ENCODE measurements at places on chromosomes 6 and 20.

GRCh38 chr6:85452441-85452881, 2.6 kb downstream of the NT5E start:
- DNase-seq = no peak

GRCh38 chr20:49395183-49395582, 87.3 kb downstream of the KCNB1 start:
- DNase-seq = no peak

DNA sequence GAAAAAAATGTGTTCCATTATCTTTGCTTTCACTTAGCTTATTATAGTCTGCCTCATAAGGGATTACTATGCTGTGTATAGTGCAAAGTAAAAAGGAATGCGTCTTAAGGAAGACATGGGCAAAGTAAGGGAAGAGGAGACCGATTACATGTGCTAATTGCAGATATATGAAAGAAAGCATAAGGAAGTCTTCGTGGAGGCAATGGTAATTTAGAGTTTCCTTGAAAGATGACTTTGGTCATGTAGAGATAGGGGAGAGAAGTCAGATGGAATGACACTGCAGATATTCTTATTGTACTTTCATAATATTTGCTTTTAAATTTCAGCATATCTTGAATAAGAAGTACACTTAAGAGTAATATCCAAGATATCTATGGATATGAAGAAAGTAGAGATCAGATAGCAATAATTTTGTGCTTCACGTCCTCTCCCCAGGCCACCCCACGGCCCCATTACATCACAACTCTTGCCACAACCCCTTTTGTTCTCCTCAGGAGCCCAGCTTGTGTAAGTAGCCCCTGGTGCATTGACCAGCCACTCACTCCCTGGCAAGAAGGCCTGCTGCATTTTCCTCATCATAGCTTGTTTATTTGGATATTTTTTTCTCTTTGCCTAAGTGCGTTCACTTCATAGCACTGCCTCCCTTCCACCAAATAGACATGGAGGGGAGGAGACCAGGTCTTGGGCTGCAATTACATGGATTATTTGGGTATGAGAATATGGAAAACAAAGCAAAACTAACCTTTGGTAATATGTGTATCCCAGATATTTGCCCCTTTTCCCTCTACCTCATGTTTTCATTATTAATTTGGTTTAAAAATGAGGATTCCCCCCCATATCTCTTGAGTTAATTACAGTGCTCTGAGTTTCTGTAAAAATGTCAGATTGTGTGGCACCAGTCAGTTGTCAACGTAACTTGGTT, 30.7 kb upstream of the COL10A1 start:
- no peak for DNase-seq

DNA sequence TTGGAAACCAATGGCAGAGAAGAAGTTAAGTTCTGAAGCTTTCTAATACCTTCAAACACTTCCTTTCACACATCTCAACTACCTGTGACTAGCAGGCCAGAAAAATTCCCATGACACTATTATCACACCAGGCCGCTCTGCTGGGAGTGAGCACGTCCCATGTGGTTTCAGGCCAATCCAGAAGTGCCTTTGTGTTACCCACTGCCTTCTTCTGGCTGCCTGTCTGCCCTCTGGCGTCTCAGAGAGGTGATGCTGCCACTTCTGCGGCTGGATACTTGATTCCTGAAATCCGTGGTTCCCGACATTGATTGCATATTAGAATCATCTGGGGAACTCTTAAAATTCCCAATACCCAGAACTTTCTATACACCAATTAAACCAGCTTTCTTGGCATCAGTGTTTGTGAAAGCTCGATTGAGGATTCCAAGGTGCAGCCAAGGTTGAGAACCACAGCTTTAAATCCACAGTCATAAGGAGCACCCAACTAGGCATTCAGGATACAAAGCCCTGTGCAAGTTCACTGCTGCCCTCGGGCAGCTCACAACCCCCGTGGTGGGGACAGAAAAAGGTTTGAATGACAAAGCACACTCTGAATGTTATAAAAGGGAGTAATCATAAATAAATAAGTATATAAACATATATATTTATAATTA, 65.6 kb downstream of the STMND1 start:
- no peak for DNase-seq

DNA sequence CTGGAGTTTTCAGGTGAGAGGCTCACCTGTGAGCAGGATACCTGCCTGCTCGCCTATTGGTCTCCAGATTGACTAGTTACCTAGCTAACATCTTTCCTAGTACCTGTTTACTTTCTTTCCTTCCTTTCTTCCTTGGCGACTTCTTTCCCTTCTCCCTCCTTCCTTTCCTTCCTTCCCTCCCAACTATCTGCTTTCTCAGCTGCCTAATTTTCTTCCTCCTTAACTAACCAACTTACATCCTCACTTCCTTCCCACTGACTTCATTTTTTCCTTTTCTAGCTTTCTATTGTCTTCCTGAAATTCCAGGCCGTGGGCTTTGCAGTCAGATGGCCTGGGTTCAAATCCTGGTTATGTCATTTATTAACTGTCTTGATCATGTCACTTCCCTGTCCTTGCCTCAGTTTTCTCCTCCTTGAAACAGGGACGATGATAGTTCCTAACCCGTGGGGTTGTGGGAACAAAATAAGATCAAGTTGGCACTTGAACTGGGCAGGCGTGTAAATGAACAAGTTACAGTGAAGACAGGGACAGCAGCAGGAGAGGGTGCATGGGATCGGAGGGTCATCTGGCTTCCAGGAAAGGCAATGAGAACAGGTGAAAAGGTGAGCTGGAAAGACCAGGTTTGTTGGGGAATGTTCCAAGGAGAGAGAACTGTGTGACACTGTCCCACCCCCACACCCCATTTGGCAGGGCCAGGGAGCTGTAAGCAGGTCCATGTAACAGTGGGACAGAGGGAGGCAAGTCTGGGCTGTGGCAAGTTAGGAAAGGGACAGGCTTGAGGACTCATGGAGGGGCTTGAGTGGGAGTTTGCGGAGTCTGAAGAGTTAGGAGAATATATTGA, 540 bp downstream of the SGK2 start:
- no peak for DNase-seq

GRCh38 chr6:43734294-43734665, 35.7 kb upstream of the VEGFA start:
- DNase-seq = no peak

DNA sequence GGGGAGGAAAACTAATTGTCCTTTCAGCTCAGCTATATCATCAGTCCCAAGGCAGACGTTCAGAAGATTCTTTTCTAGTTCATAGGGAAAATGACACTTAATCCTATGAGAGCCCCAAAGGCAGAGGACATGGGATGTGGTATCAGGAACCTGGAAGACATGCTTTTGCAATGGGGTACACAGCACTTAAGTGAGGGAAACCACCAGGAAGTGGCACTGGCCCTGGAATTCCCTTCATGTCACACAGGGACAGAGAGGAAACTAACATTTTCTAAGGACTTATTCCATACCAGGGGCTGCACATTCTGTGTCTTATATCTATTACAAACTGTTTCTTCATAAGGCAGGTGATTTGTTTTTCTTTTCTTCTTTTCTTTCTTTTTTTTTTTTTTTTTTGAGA, 28.2 kb downstream of the VPS52 start:
- no peak for DNase-seq

DNA sequence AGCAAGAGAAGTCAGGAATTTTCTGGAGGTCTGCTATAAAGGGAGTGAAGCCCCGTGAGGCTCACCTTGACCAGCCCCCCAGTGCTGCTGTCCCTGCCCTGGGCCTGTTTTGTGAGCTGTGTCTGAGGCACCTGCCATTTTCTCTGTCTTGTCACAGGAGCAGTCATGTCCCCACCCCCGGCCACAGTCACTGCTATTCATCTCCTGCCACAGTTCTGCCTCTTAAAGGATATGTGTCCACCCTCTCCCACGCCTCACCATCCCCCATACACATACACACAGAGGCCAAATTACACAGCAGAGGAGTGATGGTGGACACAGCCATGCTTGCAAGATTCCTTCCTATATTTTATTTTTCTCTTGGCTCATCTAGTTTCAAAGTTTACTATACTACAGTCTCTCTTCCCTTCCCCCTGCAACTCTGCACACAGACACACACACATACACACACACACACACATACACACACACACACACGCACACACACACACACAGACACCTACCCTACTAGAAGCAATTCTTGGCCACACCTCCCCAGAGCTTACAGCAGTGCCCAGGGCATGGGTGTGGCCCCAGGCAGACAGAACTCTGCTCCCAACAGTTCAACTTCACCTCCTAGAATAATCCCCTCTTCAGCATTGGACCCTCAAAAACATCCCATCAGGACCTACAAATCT, 68.7 kb upstream of the TAB2 start:
- no peak for DNase-seq

GRCh38 chr6:23587582-23587981, 538.4 kb upstream of the NRSN1 start:
- DNase-seq = no peak

DNA sequence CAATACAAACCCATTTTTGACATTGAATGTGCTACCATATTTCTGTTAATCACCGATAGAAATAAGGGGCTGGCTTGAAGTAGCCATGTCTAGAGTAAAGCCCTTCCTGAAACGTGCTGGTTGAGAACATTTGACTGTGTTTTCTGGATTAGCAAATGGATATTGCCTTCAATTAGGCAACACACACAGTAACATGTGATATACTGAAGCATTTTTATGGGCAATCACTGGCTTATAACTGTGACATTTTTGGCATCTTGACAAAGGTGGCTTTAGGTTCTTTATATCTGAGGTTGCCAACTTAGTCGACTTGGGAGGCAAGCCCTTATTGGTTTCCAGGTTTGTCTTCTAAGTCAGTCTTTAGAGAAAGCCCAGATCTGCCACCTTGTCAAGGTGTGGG, 292.9 kb downstream of the BTBD3 start:
- no peak for DNase-seq

DNA sequence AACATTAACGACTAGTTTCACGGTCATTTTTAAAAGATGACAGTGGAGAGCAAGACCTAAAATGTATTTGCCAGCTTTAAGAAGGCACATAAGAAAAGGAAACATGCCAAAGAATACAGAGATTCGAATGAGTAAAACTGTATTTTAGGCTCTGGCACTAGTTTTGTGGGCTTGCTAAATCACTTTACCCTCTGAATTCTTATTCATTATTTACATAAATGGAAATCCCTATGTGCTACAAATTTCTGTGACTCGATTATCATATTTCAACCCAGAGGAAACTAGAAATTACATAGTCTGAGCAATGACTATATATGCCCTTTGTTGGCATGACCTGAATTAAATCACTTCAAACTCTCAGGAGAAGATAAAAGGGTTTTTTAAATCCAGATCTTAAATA, 441.7 kb upstream of the RNF217 start:
- DNase-seq = no peak

- DNase-seq = no peak
These were observed 126.7 kb upstream of the MLIP start for GRCh38 chr6:53984581-53984980.

- no peak for DNase-seq
These were observed 307 bp downstream of the RANBP9 start for GRCh38 chr6:13711324-13711732.

DNA sequence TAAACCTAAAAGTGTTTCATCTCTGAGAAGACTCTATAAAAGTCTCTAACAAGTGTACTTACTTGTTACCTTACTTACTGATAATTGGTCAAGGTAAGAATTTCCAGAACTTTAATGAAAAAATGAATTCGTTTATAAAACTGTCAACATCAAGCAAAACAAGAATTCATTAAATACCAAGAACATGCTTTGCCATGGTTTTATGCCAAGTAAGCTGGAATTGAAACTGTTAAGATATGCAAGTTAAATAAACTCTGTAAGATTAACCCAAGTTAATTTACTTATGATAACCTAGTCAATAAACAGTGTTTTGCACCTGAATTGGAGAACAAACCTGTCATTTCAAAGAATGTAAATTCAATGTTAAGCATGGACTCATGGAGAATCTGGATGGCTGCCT, 17.1 kb upstream of the DEFB113 start:
- no peak for DNase-seq

GRCh38 chr20:25160897-25161296, 34.6 kb upstream of the ENTPD6 start:
- no peak for DNase-seq

GRCh38 chr20:23092384-23092756, 6.2 kb upstream of the CD93 start:
- no peak for DNase-seq

DNA sequence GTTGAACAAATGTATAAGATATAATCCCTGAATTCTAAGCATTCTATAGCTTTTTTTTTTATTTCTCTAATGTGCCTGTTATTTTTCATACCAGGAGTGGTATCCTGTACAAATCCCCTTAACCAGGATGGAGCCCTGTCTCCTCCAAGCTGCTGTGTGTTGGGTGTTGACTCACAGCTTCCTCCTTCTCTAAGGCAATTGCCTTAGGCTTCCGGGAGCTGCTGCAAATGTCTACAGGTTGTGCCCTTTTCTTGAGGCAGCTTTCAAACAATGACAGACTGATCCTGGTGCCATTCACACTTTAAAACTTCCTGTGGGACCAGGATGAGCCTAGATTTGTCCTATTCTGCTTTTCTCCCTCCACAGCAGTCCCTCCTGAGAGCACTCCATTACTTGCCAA, 173.2 kb downstream of the BTBD3 start:
- no peak for DNase-seq

- DNase-seq = no peak
These were observed 24.0 kb downstream of the FGD2 start for GRCh38 chr6:37029249-37029971.

DNA sequence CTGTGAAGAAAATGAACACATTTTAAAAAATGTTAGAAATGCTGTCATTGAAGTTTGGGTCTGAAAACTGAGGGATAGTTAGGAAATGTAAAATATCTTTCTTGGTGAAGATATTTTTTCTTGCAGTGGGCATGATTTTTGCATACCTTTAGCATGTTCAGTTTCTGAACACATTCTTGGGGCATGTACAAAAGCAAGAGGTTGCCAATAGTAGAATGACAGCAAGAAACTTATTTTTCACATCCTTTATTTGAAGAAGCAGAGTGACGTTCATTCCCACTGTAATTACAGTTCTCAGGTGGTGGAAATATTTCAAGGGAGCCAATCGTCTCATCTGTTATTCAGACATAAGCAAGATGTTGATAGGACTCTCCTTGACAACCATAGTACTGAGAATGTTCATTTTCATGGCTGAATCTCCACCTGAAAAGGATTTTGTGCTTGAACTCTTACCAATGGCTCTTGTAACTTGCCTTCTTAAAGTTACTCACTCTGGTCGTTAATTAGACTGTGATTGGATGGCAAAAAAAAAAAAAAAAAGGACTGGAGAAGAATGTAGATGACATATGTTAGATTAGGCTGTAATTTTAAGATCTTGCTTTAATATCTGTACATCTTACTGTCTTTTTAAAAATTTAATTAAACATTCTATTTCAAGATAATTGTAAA, 74.4 kb downstream of the DOK5 start:
- no peak for DNase-seq

GRCh38 chr6:117771403-117771802, 96.1 kb downstream of the NUS1 start:
- no peak for DNase-seq
